ENCODE measurements at places on chromosomes 7 and 10.
A peak's percentile ranks its signal among the peaks of the same experiment; 100 is the strongest.

DNA sequence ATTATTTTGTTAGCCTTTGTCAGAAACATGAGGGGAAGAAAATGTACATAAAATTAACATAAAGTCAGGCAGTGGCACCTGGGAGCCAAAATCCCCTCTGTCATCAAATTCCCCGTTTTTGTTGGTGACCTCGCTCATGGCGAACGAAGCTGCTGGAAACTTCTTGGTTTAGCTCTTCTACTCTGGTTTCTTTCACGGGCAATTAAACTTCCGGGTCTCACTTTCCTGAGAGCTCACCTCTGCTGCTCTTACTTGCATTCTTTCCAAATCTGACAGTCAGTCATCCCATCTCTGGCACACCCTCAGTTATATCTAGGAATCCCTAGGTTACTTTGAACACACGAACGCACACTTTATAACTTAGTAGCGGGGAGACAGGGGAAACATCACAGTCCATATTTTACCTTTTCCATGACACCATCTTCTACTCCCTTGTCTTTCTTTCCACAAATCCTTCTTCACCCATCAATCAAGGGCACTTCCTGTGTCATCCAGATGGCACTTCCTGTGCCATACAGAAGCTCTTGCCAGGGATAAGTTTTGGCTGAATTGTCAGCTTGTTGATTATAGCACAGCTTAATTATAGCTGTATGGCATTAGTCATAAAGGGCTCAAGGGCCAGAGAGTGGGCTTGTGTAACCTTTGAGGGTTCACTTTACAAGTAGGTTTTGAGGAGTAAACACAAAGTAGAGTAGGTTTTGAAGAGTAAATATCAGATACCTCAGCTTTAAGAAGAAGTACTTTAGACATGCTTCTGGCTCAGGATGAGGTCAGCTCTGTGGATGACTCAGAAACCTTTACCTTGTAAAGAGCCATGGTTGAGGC lies 105.1 kb downstream of the GATA3 start:
- no peak for DNase-seq

DNA sequence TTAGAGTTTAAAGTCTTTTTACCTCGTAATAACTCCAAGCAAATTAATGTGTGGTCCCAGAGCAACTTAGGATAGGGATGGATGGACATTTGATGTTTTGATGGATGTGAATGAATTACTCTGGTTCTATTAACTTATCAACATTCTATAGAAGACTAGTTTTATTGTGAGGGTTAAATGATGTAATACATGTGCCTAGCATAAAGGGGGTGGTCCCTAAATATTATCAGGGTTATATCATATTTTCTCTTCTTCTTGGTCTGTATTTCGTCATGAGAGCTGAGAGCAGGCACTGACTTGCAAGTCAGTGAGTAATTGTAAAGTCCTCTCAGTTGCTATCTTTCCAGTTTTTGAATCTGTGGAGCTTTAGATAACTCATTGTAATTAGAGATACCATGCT lies 219.3 kb downstream of the GATA3 start:
- no peak for DNase-seq

GRCh38 chr10:3853547-3854303 lies 68.7 kb upstream of the KLF6 start:
- no peak for DNase-seq

- no peak for DNase-seq
Observed at GRCh38 chr10:125116652-125117310, 43.6 kb downstream of the CTBP2 start.

GRCh38 chr7:74658178-74659004 lies 873 bp downstream of the GTF2I start:
- peak; percentile 96 for DNase-seq

GRCh38 chr10:31087011-31087410 lies 55.3 kb upstream of the ZNF438 start:
- no peak for DNase-seq

DNA sequence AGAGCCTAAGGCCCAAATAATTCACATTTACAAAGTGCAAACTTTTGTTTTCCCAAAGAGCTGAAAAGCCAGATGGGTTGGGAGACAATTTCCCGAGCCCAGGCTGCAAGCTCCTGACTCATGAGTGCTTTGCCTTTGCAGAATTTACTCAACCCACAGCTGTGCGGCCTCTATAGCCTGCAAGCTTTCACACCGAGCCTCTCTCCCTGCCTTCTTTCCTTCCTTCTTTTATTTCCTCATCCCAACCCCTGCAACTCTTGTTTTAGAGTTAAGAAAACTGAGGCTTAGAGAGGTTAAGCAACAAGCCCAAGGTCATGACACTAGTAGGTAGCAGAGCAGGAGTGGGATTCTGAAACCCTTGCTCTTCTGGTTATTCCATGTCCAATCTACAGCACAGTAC lies 203.0 kb upstream of the GPR26 start:
- DNase-seq: no peak

- no peak for DNase-seq
Observed at GRCh38 chr10:110649347-110650264, 5.5 kb downstream of the RBM20 start.

DNA sequence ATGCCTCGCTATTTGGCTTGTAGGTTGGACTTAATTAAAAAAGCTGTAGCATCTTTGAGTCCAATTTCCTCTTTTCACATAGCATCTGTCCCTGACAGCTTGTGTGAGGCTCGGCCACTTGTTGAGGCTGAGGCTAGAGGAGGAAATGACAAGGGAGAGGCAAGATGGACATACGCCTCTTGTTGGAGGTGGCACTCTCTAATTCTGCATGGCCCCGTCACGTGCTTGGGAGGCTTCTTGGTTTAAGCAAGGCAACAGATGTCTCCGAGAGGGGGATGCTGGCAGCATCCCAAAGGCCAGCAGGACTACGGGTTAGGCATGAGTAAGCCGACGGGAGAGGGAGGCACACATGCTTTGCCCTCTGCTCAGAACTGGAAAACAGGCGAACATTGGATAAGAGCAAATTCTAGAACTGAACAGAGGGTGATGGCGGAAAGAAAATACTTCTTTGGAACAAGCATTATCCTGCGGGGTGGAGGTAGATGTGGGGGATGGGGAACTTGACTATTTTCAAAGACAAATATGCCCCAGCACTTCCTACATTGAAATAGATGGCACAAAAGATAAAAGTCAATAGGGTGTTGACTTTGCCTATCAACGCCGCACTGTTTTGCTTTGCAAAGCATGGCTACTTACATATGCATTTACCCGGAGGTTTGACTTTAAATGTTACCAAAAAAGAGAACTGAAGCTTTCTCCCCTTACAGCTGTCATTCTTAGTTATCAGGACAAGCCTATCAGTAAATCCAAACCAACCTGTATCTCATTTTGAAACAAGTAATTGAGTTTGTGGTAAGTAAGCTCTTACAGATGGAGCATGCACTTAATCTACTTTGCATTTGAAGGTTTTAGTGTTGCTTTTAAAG lies 94.8 kb downstream of the CHN2 start:
- no peak for DNase-seq

DNA sequence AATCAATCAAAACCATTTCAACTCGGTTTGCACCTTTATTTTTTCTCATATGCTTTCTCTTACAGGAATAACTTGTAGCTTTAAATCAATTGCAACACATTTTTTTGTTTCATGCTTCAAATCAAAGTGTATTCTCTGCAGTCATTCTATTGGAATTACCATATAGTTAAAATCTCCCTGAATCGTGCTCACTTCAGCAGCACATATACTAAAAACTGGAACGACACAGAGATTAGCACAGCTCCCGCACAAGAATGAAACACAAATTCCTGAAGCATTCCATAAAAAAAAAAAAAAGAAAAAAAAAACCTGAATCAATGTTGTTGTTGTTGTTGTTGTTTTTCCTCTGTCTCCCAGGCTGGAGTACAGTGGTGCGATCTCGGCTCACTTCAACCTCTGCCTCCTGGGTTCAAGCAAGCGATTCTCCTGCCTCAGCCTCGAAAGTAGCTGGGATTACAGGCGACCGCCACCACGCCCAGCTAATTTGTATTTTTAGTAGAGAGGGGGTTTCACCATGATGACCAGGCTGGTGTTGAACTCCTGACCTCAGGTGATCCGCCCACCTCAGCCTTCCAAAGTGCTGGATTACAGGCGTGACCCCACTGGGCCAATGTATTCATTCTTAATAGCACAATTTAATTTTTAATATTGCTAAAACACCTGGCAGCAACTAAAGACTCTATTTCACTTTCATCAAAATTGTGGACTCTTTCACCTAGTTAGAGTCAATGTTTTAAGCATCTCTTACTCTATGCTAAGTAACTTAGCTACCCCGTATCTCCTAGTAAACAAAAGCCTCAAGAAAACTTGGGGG lies 26.3 kb downstream of the ANKRD61 start:
- DNase-seq: no peak

DNA sequence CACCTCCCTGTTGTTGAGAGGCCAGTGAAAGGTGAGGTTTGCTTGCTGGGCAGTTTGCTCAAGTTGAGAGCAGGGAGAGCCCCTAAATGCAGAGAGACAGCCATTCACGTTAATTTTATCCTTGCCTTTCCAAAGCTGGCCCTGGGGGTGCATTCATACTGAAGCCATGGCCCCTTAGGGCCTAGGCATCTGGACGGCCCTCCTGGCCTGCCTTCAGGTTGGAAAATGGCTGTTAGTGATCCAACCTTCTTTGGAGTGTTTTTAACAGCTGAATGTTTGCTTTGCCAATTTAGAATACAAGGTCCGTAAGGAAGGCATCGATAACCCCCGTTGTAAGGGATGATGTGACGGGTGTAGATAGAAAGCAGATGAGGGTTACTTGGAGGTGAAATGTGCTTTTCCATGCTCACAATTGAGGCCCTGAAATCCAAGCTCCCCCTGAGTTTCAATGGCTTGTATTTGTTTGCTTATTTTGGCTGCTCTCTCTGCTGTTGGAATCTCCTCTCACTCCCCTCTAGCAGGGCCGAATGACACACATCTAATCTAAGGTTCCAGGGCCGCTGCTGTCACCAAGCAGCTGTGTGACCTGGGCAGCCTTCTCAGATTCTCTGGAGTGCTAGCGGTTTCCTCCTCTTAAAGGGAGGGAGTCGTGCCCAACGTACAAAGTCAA lies 171.6 kb upstream of the MKI67 start:
- no peak for DNase-seq

- DNase-seq: peak; percentile 44
Observed at GRCh38 chr7:83947260-83947659, 247.3 kb downstream of the SEMA3A start.

GRCh38 chr10:62072901-62073300 lies 171.4 kb downstream of the ARID5B start:
- no peak for DNase-seq

DNA sequence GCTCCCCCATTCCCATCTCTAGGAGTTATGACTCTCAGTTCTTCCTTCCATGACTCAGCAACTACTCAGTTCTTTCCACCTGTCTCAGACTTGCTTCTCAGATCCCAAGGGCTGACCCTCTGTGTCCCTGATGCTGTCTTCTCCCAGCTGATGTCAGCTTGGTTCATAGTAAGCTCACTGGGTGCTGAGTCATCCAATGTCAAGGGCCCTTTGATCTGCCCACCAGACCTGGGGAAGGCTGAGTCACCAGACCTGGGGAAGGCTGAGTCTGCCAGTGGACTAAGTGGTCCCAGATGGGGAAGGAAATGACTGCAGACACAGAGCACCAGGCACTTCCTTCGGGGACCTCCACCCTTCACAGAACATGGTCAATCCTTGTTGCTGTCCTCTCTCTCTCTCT lies 76.1 kb upstream of the ZEB1 start:
- DNase-seq: no peak

GRCh38 chr7:78450706-78451105 lies 652.1 kb downstream of the PHTF2 start:
- DNase-seq: no peak

GRCh38 chr7:156236181-156236889 lies 404.2 kb upstream of the RNF32 start:
- no peak for DNase-seq

DNA sequence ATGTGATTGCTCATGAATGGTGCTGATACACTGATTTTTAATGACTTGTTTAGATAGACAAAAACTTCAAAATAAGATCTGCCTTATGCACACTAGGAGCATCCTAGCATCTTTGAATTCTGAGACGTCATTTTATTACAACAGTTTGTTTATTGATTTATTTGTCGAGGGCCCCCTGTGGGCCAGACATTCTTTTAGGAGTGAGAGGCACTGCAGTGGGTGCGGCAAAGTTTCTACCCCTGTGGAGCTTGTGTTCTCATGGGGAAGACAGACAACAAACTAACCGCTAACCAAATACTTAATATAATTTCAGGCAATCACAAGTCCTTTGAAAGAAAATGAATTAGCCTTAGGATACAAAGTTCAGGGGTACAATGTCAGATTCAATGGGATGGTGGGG lies 363.1 kb downstream of the RPS24 start:
- DNase-seq: no peak

- no peak for DNase-seq
Observed at GRCh38 chr10:9399275-9399983, 1344.9 kb downstream of the GATA3 start.

GRCh38 chr7:154906201-154906600 lies 96.7 kb downstream of the PAXIP1 start:
- no peak for DNase-seq

DNA sequence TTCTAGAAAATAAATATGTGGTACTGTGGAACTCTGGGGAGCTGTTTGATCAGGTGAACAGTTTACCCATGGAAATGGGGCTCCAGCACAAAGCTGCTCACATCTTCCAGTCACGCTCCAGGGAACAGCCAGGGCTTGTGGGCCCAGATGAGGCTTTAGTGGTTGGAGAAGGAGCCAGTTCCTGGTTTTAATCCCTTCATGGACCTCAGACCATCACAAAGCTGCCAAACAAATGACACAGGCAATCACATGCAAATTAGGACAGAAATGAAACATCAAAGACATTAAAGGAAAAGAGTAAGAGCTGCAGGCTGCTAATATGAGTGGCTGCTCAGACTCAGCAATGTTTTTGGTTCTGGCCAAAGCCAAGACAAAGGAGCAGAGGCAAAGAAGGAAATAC lies 2.2 kb upstream of the ATP6V0E2 start:
- DNase-seq: peak; percentile 29

DNA sequence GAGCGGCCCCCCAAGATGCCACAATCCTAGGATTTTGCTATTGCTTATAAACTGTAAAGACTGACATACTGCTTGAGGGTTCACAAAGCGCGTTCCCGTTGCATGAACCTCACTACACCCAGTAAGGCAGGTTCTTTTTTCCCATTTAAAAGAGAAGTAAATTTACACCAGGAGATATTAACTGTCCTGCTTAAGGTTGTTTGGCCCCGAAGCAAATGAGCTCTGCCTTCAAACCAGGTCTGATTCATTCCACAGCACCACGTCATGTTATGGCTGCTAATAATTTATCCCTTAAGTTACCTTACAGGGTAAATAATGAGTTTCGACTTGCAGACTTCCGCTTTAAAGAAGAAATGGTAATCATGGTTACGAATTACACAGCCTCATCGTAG lies 559 bp upstream of the FKBP14 start:
- DNase-seq: no peak

All from ecto neural progenitor cell (in vitro differentiated cells).